ENCODE measurements at places on chromosomes 13 and 19.

DNA sequence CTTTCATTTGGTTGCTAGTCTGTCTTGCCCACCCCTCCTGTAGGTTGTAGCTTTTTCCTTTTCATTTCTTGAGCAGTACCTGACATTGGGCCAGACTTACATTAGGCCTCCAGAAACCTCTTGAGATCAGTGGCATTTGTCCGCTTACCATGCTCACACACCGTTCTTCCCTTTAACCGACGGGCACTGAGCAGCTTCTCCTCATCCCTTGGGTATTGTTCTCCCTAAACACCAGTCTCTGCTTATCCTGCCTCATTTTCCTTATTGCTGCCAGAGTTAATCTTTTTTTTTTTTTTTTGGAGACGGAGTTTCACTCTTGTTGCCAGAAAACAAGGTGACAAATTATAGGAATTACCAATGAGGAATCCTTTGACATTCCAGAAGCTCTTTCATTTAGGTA lies 27.2 kb upstream of the KCTD4 start:
- DNase-seq = no peak

- DNase-seq = no peak
Measured at GRCh38 chr13:102729560-102730270, 34.9 kb upstream of the METTL21C start.

DNA sequence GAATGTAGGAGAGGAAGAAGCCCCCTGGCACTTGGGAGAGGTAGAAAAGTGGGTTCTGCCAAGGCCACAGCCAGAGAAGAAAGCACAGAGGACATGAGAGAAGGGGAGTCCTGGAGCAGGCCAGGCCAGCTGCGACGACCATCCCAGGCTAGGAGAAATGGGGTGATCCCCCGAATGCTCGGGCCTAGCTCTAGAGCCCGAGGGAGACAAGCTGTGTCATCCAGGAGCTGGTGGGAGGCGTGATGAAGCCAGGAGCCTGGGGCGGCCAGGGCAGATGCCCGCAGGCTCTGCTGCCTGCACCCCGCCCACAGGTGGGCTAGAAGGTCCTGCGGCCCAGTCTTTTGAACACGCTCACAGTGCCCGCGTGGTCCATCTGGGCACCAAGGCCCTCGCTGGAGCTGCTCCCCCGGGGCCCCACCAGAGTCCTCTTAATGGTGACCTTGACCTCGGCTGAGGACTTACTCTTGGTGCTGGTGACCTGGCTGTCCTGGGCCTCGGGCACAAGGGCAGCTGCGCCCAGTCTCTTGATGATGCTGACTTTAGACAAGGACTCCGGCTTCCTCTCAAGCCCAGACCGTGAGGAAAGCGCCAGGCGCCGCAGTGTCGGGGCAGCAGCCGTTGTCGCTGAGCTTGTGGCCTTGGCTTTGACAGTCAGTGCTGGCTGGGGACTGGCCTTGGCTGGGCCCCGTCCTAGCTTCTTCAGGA lies 26.5 kb downstream of the C19orf47 start:
- DNase-seq = no peak

- no peak for DNase-seq
Measured at GRCh38 chr19:29804493-29804892, 7.3 kb upstream of the CCNE1 start.

- no peak for DNase-seq
Measured at GRCh38 chr19:10551698-10552301, 8.1 kb downstream of the ATG4D start.

Measured in cerebellar nuclear complex (tissue), 1 donor.